ENCODE measurements at places on chromosomes 4 and X.
A peak's percentile ranks its signal among the peaks of the same experiment; 100 is the strongest.

GRCh38 chrX:53256446-53257041 is 24.8 kb downstream of the IQSEC2 start:
- no peak for DNase-seq

DNA sequence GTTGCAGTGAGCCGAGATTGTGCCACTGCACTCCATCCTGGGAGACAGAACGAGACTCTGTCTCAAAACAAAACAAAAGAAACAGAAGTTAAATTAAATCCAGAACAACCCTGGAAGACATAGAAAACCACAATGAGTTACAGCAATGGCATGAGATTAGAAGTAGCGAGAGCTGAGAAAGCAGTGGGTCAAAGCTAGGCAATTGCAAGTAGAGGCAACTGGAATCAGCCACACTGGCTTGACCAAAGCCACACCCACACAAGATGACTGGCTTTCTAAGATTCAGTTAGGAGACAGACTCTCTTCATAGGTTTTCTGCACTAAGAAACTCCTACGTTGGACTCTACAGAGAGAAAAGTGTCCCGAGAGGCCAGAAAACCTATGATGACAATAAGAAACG is 443.0 kb downstream of the GPM6A start:
- no peak for DNase-seq

DNA sequence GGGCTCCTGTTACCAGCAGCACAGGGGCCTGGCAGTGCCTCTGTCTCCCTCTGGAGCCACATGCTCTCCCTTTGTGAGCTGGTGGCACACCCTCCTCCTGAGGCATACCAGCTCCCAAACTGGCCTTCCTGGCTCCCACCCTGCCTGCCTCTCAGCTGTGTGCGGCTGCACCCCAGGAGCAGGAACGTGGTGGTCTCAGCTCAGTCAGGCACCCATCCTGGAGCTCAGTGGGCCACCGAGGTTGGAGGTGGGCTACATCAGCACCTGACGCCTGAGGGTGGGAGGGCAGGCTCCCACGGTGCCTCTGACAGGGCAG is 85.9 kb upstream of the NKX1-1 start:
- DNase-seq, result no peak

- DNase-seq, result no peak
Observed at GRCh38 chrX:46643636-46644035, 70.1 kb downstream of the CHST7 start.

DNA sequence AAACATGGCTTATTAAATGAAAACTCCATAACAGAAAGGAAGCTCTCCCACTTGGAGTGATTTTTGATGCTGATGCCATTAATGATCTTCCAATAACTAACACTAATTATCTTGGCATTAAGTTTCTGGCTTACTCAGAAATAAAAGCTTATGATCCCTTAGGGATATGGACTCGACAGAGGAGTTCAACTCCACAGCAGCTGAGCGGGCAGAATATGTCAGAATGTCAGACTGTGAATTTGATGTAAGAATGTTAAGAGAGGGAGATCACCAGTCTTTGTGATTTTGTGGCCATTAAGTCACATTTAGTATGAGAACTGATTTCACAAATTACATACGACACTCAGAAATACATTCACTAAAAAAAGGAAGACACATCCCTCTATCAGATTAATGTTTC is 2244.0 kb downstream of the ARAP2 start:
- DNase-seq, result no peak

GRCh38 chr4:76872556-76872955 is 25.4 kb downstream of the SOWAHB start:
- DNase-seq, result no peak

DNA sequence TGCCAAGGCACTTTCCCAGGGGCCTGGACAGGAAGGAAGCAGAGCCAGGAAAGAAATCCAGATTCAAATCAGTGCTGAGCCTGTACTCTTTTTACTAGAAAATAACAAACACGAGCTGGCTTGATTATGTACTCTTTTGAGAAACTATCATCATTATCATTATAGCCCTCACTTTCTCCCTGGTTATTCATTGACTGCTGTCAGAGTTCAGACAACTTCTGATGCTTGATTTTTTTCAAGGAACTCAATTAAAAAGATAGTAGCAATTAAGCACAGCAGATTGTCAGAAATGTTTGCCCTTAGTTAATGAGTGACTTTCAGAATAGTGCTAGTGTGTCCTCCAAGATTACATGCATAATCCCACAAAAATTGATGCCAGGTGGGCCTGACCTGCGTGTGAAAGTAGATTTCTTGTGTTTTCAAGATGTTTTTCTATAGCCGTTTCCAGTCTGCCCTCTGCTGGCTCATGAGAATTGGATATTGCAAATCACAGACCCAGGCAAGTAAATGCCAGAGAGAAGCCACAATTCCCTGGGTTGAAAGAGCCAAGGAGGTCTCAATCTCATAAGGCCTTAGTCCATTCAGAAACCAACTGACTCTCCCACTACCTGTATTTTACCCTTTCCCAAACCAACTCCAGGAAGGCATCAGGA is 14.3 kb upstream of the PNPLA4 start:
- DNase-seq, result no peak

GRCh38 chrX:155747520-155747919 is 133.6 kb upstream of the VAMP7 start:
- DNase-seq, result no peak

- peak; percentile 37 for DNase-seq
Observed at GRCh38 chr4:123564758-123565346, 168.3 kb downstream of the SPRY1 start.
